NCI-H460 (cell line): ENCODE measurements at places on chromosomes 1 and 21.

GRCh38 chr1:43329995-43330751, 7.4 kb upstream of the MPL start:
- DNase-seq, result no peak

DNA sequence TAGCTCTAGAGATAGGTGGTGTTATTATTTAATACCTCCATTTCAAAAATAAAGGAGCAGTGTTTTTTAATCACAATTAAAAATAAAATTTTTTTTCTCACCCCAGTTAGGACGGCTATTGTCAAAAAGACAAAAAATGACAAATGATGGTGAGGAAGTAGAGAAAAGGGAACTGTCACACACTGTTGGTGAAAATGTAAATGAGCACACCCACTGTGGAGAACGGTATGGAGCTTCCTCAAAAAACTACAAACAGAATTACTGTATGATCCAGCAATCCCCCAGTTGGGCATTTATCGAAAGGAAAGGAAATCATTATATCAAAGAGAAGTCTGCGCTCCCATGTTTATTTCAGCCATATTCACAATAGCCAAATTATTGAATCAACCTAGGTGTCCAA, 148.7 kb upstream of the NR5A2 start:
- DNase-seq, result no peak

DNA sequence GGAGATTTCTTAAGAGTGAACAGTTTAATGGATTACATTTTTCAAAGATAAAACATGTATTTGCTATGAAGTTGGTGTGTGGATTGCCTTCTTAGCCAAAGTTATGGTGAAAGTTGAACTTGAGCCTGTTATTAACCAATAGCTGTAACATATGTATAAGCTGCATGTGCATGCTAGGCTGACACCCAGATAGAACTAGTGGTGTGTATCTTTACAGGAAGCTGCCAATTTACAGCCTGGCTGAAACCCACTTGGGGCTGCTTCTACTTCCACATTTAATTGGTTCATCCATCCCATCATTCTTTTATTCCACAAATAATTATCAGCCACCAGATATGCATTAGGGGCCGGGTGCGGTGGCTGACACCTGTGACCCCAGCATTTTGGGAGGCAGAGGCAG, 3.3 kb downstream of the PLA2G5 start:
- DNase-seq, result no peak

DNA sequence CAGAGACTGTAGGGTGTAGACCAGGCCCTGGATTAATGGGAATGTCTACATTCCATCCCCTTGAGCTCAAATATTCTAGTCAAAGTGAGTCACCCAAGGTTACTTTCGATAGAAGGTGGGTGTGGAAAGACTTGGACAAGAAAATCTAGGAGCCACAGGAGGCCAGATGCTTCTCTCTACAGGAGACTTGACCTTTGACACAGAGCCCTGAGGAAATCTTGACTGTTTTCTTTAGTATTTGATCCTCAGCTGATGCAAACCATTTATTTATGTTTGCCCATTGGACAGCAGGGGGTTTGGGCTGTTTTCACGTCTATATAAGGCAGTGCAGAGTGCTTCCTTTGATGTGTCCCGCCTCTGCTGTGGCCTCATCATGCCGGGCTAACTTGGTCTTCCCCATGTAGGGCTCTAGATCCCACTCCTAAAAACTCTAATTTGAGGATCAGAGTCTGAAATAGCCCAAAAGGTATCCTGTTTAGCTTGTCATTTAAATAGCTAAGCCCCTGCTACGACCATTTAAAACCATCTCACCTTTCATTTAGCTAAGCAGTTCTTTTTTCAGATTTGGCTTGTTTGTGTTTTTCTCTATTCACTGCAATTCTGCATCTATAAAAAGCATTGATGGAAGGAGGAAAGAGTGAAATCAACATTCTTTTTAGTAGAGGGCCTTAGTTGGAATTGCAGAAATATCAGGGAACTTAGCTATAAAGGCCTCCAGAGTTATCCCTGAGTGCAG, 15.5 kb upstream of the MAP3K7CL start:
- DNase-seq, result no peak

DNA sequence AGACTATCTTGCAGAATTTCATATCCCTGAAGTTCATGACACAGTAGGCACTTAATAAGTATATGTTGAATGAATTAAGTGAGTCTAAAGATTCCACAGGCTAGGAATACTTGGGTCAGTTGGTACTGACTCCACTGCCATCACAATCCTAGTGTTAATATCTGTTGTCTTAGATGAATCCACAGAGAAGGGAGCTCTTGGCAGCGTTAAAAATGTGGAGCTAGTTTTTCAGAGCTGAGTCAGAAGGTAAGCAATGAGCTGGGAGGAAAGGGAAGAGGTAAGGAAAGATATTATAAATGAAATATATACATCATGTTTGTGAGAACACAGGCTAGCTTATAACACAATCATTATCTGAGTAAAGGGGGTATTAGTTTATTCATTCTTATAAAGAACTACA, 21.8 kb upstream of the GORAB start:
- no peak for DNase-seq

- DNase-seq, result no peak
Measured at GRCh38 chr1:47409311-47410067, 6.6 kb upstream of the FOXE3 start.

- DNase-seq, result no peak
Measured at GRCh38 chr1:204967451-204967850, 75.6 kb upstream of the CNTN2 start.

DNA sequence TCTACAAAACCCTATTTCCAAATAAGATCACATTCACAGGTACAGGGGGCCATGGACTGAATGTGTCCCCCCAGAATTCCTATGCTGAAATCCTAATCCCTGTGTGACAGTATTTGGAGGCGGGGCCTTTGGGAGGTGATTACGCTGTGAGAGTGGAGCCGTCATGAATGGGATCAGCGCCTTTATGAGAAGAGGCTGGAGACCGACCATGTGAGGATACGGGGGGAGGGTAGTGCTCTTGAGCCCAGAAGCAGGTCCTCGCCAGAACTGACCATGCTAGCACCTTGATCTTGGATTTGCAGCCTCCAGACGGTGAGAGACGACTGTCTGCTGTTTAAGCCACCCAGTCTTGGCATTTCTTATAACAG, 23.8 kb upstream of the KIF26B start:
- no peak for DNase-seq

DNA sequence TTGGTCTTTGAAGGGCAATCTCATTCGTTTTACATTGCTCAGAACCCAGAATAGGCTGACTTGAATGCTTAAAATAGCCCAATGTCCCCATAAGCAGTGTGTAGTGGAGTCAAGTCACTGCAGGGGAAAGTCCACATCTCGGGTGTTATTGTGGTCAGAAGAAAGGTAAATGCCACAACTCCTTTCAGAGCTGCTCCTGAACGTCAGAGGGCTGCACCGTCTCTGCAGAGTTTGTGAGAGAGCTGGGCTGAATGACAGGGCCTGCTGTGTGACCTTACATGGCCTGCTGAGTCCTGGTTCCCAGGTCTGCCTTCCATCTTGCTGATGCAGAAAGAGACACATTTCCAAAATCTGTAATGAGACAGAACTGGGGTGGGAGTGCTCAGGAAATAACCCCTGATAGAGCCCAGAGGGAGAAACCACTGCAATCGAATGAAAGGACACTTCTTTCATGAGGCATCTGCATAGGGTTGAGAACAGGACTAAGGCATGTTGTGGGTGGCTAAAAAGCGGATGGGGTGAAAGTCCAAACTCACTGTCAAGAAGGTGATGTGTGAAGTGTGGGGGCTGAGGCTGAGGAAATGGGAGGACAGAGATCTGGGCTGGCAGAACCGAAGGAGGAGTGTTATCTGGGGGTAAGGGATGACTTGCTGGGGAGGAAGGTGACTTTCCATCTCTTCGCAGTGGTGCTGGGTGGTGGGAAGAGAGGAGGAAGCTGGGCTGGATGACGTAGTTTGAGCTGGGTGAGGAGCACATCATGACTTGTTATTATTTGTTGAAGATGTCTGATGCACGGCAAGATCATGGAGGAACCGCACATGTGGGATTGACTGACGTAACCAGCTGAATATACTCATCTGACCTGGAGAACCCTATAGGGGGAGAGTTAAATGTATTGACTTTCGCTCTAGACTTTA, 33.7 kb downstream of the XCL2 start:
- DNase-seq, result no peak

DNA sequence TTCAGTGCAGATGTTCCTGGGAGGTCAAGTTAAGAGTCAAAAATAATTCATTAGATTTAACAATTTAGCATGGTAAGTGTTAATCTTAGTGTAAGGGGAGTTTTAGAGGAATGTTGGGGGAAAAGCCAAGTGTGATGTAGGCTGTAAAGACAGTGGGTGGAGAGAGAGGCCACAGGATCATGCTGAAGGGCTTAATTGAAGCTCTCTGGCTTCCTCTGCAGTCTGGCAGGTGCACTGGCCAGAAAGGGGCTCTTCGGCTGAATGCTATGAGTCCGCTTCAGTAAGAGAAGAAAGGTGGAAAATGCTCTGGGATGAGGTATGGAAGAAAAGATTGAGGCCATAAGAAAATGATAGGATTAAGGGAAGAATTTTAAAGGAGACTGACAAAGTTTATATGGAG, 3.0 kb downstream of the BRDT start:
- no peak for DNase-seq

DNA sequence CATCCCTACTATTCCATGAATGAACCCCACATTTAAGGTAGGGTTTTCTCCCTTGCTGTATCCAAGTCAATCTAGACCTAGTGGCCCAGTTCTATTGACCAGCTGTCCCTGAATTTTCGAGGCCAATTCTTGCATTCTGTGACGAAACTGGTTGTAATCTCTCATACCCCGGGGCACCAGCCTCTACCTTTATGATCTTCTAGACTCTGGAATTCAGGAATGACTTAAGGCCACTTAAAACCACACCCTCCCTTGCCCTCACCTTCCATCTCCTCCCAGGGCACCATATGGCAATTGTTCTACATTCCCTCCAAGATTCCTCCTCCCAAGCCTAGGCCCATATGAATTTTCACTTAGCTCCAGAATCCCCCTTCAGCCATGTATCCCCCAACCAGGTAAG, 48.9 kb downstream of the RHOU start:
- DNase-seq, result no peak

GRCh38 chr1:29271724-29272123, 35.4 kb downstream of the PTPRU start:
- DNase-seq, result peak; percentile 68

GRCh38 chr1:9004031-9004699, 22.1 kb downstream of the SLC2A7 start:
- DNase-seq, result no peak

- no peak for DNase-seq
Measured at GRCh38 chr1:201561601-201562000, 22.7 kb downstream of the NAV1 start.

GRCh38 chr21:45835301-45836267, 146.0 kb upstream of the COL6A1 start:
- DNase-seq, result no peak

- DNase-seq, result no peak
Measured at GRCh38 chr1:62784509-62785365, 805 bp downstream of the ATG4C start.

- no peak for DNase-seq
Measured at GRCh38 chr1:23582820-23583219, 23.5 kb upstream of the ID3 start.

- DNase-seq, result no peak
Measured at GRCh38 chr1:190140644-190141043, 337.0 kb downstream of the BRINP3 start.

DNA sequence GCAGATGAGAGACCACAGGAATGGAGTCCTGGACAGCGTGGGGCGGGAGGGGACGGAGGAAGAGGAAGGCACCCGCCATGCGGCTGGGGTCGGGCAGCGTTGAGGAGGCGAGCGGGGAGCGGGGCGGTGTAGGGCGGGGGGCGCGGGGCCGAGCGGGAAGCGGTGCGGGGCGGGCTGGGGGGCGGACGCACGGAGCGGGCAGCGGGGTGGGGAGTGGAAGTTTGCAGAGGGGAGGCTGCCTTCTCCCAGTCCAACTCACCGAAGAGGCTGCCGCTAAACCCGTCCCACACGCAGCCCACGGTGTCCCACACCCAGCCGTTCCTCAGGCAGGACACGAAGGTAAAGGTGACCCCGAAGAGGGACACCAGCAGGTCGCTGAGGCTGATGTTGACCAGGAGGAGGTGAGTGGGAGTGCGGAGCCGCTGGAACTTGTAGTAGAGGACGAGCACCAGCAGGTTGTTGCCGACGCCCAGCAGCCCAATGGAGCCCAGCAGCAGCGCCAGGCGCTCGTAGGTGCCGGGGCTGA, 483 bp downstream of the CHML start:
- DNase-seq, result peak; percentile 30

DNA sequence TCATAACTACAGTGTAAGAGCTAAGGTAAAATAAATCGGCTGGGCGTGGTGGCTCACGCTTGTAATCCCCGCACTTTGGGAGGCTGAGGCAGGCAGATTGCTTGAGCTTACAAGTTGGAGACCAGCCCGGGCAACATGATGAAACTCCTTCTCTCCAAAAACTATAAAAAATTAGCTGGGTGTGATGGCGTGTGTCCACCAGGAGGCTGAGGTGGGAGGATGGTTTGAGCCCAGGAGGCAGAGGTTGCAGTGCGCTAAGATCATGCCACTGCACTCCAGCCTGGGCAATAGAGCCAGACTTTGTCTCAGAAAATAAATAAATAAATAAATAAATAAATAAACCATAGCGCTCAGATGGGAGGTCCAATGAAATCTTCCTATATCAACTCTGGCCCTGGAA, 16.7 kb upstream of the FAM110D start:
- DNase-seq, result no peak

DNA sequence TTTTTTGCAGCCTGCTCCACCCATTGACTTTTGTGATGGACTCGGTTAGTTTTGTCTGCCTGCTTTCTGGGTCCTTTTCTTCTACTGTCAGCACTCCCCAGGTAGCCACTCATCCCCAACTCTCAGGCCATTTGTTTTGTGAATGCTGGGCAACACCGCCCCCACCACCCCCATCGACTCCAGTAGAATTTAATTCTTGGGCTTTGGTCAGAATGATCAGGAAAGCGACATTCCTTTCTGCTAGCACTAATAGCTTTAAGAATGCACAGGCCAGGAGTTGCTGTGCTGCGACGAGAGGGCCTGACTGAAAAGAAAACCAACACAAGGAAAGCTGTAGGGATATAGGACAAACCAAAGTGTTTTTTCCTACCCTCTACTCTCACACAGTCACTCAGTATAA, 144.4 kb downstream of the CDC7 start:
- DNase-seq, result no peak

- no peak for DNase-seq
Measured at GRCh38 chr1:89369331-89369730, 5.5 kb downstream of the GBP6 start.

- no peak for DNase-seq
Measured at GRCh38 chr1:20380175-20380574, 89.5 kb downstream of the VWA5B1 start.

- no peak for DNase-seq
Measured at GRCh38 chr1:171954361-171954760, 113.1 kb downstream of the DNM3 start.

- DNase-seq, result no peak
Measured at GRCh38 chr1:80241566-80241965, 1235.0 kb upstream of the ADGRL4 start.

- no peak for DNase-seq
Measured at GRCh38 chr1:158793604-158794003, 12.6 kb upstream of the OR6N2 start.

GRCh38 chr1:64245495-64245894, 42.1 kb downstream of the UBE2U start:
- no peak for DNase-seq
